ENCODE measurements at places on chromosomes 16 and 17. TPM values are rescaled to one million over a fixed set of nuclear protein-coding genes. Genes with fewer than 3 reads are reported as not detected.
A peak's percentile ranks its signal among the peaks of the same experiment; 100 is the strongest.

Gene KRT20
- polyA plus RNA-seq, result not detected

Gene SRSF2
- polyA plus RNA-seq, result 251 TPM

Gene SLC6A4
- polyA plus RNA-seq, result 8.9 TPM

Gene GNPTG
- 92.7 TPM for polyA plus RNA-seq

Gene CLEC3A
- polyA plus RNA-seq, result not detected

Gene MLLT6
- polyA plus RNA-seq, result 70.6 TPM

Gene KRTAP4-1
- not detected for polyA plus RNA-seq

Gene GRAP
- 8.6 TPM for polyA plus RNA-seq

DNA sequence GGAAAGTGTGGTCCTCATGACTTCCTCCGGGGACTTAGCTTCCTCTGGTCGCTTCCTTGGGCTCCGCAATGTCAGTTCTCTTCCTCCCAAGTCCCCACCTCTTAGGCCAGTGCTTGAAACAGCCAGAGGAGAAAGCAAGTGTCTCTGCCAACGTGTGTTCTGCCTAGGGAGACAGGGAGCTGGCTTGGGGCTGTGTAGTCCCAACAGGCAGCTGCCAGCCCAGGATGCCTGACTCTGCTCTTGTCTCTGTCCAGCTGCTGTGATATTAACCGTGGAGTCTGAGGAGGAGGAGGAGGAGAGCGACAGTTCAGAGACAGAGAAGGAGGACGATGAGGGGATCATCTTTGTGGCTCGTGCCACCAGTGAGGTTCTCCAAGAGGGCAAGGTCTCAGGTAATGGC is 13.5 kb upstream of the PLEKHG4 start:
- DNase-seq, result no peak
- H3K36me3 ChIP-seq, result no peaks in the 10 kb centered on the region
- no peaks in the 10 kb centered on the region for H3K27me3 ChIP-seq
- no peaks in the 10 kb centered on the region for H3K4me1 ChIP-seq

GRCh38 chr17:45425125-45425983 is 7.3 kb downstream of the ARHGAP27 start:
- peak overlapping the region; percentile 27 for H3K4me3 ChIP-seq
- peaks cover 4% of the 10 kb centered on the region for H3K4me1 ChIP-seq
- H3K27ac ChIP-seq, result peak overlapping the region; percentile 74
- no peaks in the 10 kb centered on the region for H3K27me3 ChIP-seq

- no peaks in the 10 kb centered on the region for H3K27me3 ChIP-seq
- H3K4me3 ChIP-seq, result no peak overlapping the region
- no peak for DNase-seq
- no peaks in the 10 kb centered on the region for H3K36me3 ChIP-seq
These were observed 79.1 kb downstream of the RAB11FIP4 start for GRCh38 chr17:31470592-31470991.

- H3K27me3 ChIP-seq, result peaks cover 5% of the 10 kb centered on the region
- no peak overlapping the region for H3K4me3 ChIP-seq
- no peaks in the 10 kb centered on the region for H3K4me1 ChIP-seq
- no peak overlapping the region for H3K27ac ChIP-seq
- DNase-seq, result no peak
- no peaks in the 10 kb centered on the region for H3K36me3 ChIP-seq
These were observed 359.6 kb upstream of the CCL2 start for GRCh38 chr17:33895491-33895890.

DNA sequence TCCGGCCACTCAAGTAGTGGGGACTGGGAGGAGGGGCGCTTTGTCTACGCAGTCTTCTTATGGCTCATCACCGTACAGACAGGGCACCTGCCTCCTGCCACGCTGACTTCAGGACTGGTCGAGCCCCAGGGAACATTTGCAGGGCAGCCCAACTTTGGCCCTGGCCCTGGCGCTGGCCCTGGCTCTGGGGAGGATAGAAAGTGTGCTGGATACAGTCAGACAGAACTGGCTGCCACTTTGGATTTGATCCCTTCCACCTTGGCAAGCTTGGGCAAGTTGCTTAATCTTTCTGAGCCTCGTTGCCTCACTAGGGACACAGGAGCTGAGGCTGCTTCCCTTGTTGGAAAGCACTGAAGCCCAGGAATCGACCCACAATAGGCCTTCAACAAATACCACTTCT is 13.6 kb downstream of the LGALS9 start:
- peak; percentile 33 for DNase-seq
- peaks cover 3% of the 10 kb centered on the region for H3K4me1 ChIP-seq
- H3K36me3 ChIP-seq, result no peaks in the 10 kb centered on the region
- no peaks in the 10 kb centered on the region for H3K27me3 ChIP-seq
- no peak overlapping the region for H3K27ac ChIP-seq

DNA sequence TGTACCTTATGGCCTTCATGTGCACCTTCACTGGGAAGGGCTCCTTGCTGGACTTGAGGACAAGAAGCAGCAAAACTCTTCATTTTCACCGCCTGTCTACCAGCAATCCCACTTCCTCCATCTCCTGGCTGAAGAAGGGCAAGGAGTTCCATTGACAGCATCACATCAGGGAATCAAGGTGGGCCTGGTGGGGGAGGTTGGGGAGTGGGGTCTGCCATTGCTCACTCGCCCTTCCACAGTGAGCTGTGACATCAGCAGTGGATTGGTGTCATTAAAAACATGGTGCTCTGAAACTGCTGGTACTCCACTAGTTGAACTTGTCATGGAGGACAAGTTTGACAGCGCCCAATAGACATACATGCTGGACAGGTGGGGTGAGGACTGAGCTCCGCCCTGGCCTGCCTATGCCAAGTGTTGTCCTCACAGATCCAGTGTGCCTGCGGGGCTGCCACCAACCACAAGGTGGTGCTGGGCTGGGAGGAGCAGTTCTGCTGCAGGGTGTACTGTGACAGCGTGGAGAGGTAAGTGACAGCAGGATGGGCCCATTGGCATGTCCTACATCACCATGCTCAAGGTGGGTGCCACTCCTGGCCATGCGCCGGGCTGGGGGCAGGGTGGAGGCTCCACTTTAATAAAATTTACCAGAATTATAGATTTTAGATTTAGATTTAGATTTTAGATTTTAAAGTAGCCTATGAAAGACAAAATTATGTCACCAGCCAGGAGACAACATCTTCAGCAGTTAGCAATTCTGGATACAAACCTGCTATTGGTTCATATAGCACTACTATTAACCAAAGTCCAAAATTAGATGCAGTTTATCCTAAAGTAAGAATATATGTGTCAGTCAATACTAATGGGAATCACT is 1729.1 kb downstream of the TP53TG3F start:
- no peak overlapping the region for H3K4me3 ChIP-seq
- no peak overlapping the region for H3K27ac ChIP-seq
- H3K27me3 ChIP-seq, result no peaks in the 10 kb centered on the region
- no peaks in the 10 kb centered on the region for H3K36me3 ChIP-seq
- H3K4me1 ChIP-seq, result no peaks in the 10 kb centered on the region
- no peak for DNase-seq

GRCh38 chr17:17812211-17813054 is 24.4 kb downstream of the SREBF1 start:
- no peak overlapping the region for H3K27ac ChIP-seq
- DNase-seq, result peak; percentile 82
- no peaks in the 10 kb centered on the region for H3K27me3 ChIP-seq
- H3K36me3 ChIP-seq, result peaks cover 53% of the 10 kb centered on the region
- no peak overlapping the region for H3K4me3 ChIP-seq
- peaks cover 35% of the 10 kb centered on the region for H3K4me1 ChIP-seq

DNA sequence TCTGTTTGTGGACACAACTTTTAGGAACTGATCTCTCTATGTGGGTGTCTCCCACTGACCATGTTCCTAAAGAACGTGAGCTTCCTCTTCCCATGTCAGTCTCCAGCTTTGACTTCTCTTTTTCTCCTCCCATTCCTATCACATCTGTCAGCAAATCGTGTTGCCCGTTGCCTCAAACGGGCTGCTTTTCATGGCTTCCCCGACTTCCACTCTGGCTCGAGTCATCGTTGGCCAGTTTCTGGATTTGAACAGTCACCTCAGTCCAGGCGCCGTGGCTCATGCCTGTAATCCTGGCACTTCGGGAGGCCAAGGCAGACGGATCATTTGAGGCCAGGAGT is 5.4 kb downstream of the ABCC1 start:
- no peak overlapping the region for H3K4me3 ChIP-seq
- H3K27me3 ChIP-seq, result no peaks in the 10 kb centered on the region
- DNase-seq, result peak; percentile 40

DNA sequence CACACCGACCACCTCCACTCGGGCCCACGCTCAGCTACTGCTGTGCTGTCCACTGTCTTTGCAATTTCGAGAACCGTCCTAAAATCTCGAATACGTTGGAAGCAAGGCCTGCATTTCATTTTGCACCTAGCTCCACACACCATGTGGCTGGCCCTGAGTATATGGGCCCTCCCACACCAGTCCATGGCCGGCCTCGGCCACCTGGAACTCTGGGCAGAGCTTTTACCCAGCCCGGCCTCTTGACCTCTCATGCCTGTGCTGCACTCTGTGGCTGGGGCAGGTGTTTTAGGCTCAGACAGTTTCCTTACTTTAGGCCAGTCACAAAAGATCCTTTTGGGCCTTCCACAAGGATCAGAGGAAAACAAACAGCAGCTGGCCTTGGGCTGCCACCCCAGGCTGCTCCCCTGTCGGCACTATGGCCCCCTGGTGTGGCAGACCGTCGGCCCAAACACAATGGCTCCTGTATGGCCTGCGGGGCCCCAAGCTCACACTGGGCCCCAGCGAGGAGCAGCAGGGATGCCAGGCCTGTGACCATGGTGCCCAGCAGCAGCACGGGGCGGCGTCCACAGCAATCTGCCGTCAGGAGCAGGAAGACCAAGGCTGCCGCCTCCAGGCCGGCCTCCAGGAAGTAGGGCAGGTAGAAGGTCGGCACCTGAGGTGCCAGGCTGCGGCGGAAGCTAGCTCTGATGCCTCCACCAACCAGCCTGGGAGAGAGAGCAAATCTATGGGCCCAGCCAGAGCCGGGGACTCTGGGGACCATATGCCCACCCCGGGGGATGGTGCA is 2.5 kb downstream of the SLC22A31 start:
- no peak overlapping the region for H3K4me3 ChIP-seq
- no peaks in the 10 kb centered on the region for H3K36me3 ChIP-seq
- no peak overlapping the region for H3K27ac ChIP-seq
- H3K27me3 ChIP-seq, result peaks cover 20% of the 10 kb centered on the region
- no peak for DNase-seq

- no peak for DNase-seq
- H3K4me3 ChIP-seq, result no peak overlapping the region
These were observed 26.2 kb downstream of the ABCC3 start for GRCh38 chr17:50660887-50661345.

- no peaks in the 10 kb centered on the region for H3K27me3 ChIP-seq
- H3K4me3 ChIP-seq, result no peak overlapping the region
- no peaks in the 10 kb centered on the region for H3K36me3 ChIP-seq
- DNase-seq, result no peak
- H3K4me1 ChIP-seq, result no peaks in the 10 kb centered on the region
- H3K27ac ChIP-seq, result no peak overlapping the region
These were observed 36.9 kb upstream of the CPHXL start for GRCh38 chr16:75763204-75763603.

- no peak for DNase-seq
- H3K36me3 ChIP-seq, result no peaks in the 10 kb centered on the region
These were observed 113.4 kb downstream of the ENGASE start for GRCh38 chr17:79188048-79188447.

DNA sequence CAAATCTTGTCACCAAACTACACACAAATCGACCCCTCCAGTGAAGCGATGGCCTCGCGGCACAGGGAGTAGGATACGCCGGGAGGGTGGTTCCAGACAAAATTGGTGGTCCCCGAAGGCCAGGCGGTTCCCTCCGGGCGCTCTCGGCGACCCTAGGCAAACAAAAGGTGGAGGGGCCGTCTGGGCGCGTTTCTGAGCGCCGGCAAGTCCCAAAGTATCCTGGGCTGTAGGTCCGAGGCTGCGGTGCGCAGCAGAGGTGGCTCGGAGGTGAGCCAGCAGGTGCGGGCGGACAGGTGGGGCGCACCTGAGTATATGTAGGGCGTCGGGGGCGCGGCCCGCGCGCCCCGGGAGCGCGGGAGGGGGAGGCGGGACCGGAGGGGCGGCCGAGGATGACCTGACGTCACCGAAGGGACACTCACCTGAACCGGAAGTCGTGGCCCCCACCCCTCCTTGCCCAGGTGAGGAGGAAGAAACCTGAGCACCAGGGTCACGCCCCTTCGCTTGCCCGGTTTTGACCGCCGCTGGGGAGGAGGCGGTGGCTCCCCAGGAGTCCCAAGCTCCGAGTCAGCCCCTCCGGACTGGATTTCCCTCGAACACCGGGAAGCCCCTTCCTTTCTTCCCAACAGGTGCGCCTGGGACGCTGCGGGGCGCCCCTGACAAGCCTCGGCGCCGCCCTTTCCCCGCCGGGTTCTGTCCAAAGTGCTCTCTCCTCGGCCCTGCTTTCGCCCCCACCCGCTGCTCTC is at the start of gene CLDN7:
Gene CLDN7 (minus strand): TSS at position 287 of the 743 bp plus-strand sequence. CDS start 435 bp downstream, outside the sequence.
- H3K27me3 ChIP-seq, result no peaks in the 10 kb centered on the region
- H3K36me3 ChIP-seq, result peaks cover 3% of the 10 kb centered on the region
- peak; percentile 86 for DNase-seq
- no peak within 1 kb of the TSS for H3K27ac ChIP-seq
- H3K4me1 ChIP-seq, result peaks cover 9% of the 10 kb centered on the region
- peak within 1 kb of the TSS; percentile 57 for H3K4me3 ChIP-seq

- no peak overlapping the region for H3K4me3 ChIP-seq
- no peak for DNase-seq
These were observed 169.4 kb downstream of the ABCA8 start for GRCh38 chr17:68785565-68786486.

- no peak overlapping the region for H3K4me3 ChIP-seq
- H3K4me1 ChIP-seq, result peaks cover 21% of the 10 kb centered on the region
- H3K27me3 ChIP-seq, result no peaks in the 10 kb centered on the region
- H3K27ac ChIP-seq, result peak overlapping the region; percentile 83
- DNase-seq, result peak; percentile 89
- no peaks in the 10 kb centered on the region for H3K36me3 ChIP-seq
These were observed 8.8 kb downstream of the JUP start for GRCh38 chr17:41777574-41778188.

DNA sequence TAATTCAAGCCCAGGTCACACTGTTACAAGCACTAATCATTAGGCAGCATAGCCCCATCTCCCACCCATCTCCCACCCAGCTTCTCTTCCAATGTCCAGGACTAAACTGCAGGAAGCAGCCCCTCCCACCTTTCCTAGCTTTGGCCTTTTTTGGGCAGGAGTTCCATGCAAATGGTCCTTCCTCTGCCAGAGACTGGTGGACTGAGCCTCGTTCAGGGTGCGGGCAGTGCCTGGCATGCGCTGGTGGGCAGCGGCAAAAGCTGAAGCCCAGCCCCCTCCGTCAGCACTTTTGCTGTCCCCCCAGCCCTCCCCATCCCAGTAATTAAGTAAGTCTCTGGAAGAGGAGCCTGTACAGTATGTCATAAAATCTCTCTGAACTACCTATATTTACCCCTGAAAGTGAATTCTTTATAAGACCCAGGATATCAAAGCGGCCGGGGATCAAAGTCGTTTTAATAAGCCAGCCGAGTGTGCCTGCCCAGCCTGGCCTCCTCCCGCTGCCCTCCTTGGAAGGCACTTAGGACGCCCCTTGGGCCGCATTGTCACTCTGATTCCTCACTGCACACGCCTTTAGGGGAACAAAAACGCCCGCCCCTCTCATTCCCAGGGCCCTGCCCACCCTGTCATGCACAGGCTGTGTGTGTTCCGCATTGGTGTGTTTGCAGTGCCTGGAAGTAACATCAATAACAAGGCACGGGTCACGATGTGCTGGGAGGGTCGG is 109.9 kb downstream of the IRX5 start:
- no peak for DNase-seq
- no peaks in the 10 kb centered on the region for H3K4me1 ChIP-seq
- H3K27me3 ChIP-seq, result no peaks in the 10 kb centered on the region
- no peak overlapping the region for H3K4me3 ChIP-seq
- H3K27ac ChIP-seq, result no peak overlapping the region
